ENCODE measurements at places on chromosomes 2 and 18.

DNA sequence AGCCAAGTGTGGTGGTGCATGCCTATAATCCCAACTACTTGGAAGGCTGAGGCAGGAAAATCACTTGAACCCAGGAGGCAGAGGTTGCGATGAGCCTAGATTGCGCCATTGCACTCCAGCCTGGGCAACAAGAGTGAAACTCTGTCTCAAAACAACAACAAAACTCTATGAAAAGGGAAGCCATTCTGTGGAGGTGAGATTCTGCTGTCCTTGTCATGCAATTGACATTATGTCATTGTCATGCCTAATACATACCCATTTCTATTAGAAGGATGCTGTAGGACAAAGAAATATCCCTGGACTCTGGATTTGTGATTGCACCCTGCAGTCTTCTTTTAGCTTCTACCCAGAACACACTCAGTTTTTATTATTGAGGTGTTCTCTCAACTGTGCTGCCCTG, 8.6 kb downstream of the RASGRP3 start:
- DNase-seq: no peak

DNA sequence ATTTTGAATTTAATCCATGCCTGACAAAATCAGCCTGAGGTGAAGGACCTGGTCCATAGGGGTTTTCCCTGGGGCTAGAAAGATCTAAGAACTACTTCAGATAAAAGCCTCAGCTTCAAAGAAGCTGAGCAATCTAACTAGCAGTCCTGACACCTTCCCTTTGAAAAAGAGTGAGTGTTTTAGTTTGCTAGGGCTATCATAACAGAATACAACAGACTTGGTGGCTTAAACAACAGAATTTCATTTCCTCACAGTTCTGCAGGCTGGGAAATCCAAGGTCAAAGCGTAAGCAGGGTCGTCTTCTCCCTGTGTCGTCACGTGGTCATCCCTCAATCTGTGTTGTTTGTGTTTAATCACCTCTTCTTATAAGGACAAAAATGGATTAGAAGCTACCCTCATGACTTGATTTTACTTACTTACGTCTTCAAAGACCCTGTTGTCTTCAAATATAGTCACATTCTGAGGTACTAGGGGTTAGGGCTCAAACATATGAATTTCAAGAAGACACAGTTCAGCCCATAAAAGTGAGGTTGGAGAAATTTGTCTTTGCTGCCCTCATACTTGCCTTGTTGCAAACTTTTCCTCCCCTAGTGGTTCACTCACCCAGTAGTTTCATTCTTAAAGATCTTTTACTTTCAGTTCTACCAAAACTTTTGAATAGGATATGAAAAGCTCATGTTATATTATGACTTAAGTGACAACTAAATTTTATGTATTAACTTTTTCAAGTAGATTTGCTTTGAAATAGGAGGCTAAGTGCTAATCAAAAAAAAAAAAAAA, 673.8 kb downstream of the ARHGAP15 start:
- DNase-seq: no peak

GRCh38 chr2:224894356-224894755, 147.9 kb downstream of the DOCK10 start:
- no peak for DNase-seq

- DNase-seq: peak; percentile 93
These were observed 8.4 kb downstream of the KCNIP3 start for GRCh38 chr2:95305380-95306061.

GRCh38 chr2:105732101-105732500, 12.6 kb upstream of the NCK2 start:
- no peak for DNase-seq

DNA sequence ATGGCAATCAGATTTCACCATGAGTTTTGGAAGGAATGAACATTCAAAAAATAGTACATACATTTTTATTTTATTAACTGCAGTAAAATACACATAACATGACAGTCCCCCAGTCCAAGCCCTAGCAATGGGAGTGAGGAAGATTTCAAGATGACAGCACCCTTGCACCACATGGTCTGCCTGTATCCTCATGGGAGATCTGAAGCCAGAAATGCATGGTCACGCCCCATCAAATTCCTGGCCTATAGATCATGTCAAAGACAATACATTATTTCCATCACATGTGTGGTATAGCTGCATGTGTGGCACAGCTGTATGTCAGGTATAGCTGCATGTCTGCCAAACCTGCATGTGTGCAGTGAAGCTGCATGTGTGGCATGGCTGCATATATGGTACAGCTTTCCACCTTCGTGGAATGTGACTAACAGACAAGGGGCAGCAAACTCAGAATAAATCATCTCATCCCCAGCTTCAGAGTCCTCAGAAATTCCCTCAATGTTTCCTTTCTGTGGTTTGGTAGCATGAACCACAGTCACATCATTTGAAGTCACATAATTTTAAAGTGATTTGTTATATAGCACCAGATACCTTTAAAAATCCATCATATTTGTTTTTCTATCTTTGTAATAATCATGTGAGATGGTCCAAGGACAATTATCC, 518.2 kb upstream of the SOX11 start:
- DNase-seq: no peak

- DNase-seq: peak; percentile 19
These were observed 884 bp downstream of the HES6 start for GRCh38 chr2:238238766-238239542.

- DNase-seq: no peak
These were observed 1567.5 kb upstream of the LRRTM1 start for GRCh38 chr2:81872006-81872405.

GRCh38 chr18:7196421-7196820, 34.5 kb upstream of the LRRC30 start:
- DNase-seq: no peak

DNA sequence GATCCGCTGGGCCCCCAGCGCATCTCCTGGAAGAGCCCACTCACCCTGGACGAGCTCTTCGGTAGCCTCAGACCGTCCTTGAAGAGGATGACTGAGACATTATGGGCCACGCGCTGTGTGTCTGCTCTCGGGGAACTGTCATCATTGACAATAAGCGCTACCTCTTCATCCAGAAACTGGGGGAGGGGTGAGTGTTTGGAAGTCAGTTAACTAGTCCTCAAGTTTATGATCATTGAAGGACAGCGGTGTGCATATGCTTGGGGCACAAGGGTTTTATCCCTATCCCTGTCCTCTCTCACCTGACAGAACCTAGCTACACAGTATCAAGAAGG, 586 bp downstream of the STK16 start:
- DNase-seq: no peak

GRCh38 chr18:63348508-63349136, 18.4 kb downstream of the KDSR start:
- DNase-seq: no peak

GRCh38 chr18:65336411-65336810, 414.4 kb upstream of the CDH7 start:
- DNase-seq: no peak

- no peak for DNase-seq
These were observed 664 bp downstream of the NETO1 start for GRCh38 chr18:72866901-72867745.

GRCh38 chr2:70936979-70937811, 1.5 kb downstream of the ATP6V1B1 start:
- DNase-seq: no peak

DNA sequence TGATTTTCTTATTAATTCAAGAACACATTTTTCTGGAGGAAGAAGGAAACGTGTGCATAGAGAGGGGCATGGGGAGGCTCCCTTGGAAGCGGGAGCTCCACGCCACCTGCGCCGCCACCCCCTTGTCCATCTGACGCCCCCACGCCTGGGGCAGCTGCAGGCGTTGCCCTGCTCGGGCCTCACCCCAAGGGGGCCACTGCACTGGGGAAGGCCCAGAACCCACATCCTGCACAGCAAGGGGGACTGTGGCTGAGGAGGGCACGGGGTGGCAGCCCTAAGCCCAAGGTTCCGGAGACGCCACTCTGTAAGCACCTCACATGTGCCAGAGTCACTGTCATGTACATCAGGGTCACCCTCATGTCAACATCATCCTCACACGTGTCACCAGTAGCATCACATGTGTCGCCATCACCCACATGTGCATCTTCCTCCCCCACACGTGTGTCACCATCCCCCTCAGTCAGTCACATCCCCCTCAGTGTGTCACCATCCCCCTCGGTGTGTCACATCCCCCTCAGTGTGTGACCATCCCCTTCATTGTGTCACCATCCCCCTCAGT, 486.7 kb upstream of the SALL3 start:
- DNase-seq: no peak

DNA sequence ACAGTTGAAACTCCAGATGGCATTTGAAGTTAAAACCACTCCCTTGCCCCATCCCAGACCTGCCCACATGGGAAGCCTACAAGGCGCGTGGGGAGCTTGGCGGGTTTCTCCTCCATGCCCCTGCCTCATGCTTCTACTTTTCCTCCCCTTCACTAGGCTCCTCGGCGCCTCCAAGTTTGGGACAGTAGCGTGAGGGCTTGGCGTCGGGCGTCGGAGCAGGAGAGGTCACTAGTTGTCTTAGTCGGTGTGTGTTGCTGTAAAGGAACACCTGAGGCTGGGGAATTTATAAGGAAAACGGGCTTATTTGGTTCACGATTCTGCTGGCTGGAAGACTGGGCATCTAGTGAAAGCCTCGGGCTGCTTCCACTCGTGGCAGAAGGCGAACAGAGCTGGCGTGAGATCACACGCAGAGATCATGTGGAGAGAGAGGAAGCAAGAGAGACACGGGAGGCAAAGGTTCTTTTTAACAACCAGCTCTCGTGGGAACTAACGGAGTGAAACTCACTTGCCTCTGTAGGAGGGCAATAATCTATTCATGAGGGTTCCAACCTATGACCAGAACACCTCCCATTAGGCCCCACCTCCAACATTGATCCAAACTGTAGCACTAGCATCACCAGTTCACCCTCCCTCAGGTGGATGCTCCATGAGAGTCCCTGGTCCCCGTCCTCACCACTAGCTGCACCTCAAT, 25.3 kb downstream of the ITM2C start:
- DNase-seq: no peak
